SW 1271 (cell line): ENCODE measurements at places on chromosomes 16 and 17.

DNA sequence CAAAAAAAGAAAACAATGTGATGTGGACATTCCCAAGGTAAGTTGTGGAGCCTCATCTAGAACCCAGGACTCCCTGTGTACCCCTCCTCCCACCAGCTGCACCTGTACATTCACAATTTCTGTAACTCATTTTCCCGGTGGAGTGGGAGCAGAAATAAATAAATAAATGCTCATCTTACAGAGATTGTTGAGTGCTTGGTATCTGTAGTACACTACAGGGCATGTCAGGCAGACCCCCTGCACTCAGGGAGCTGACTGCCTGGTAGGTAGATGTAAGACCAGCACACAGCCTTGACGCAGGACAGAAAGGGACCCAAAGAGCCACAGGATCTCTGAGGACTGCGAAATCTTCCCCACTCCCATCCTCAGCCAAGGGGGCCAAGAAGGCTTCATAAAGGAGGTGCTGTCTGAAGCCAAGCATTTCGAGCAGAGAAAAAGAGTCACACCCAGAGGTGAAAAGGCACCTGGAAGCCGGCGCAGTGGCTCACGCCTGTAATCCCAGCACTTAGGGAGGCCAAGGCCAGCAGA lies 6.5 kb downstream of the EIF1 start:
- no peak for DNase-seq

DNA sequence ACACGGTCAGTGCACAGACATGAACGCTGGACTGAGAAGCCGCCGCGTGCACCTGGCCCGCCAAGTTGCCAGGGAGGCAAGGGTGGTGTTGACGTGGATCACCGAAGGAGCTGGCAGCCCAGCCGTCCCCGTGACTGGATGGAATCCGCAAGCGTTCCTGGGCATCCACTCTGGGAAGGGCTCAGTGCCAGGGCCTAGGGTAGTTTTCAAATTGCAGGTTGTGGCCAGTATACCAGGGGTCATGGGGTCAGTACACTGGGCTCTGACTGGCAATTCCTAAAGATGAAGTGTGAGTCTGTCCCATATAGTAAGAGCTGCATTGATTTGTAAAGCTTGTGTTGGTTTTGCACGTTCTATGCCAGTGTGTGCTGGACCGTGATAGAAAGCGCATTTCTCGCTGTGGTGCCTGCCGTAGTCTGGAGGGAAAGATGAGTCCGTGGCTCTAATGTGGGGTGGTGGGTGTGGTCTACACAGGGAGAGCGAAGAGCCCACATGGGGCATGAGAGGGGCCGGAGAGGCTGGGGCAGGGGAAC lies 21.1 kb upstream of the METRNL start:
- no peak for DNase-seq

GRCh38 chr17:72414967-72415853 lies 294.4 kb downstream of the SOX9 start:
- DNase-seq, result no peak

DNA sequence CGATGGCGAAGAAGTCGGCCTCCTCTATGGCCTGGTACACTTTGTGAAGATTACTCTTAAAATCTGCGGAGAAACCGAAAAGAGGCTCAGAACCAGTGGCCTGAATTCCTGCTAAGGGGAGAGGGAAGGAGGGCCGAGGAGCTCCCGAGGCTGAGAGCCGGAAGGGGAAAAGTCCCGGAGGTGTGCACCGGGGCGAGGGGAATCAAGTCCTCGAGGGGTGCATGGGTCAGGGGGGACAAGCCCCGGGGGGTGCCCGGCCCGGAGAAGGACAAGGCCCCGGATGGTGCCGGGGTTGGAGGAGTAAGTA lies 495 bp downstream of the PARN start:
- DNase-seq, result no peak

DNA sequence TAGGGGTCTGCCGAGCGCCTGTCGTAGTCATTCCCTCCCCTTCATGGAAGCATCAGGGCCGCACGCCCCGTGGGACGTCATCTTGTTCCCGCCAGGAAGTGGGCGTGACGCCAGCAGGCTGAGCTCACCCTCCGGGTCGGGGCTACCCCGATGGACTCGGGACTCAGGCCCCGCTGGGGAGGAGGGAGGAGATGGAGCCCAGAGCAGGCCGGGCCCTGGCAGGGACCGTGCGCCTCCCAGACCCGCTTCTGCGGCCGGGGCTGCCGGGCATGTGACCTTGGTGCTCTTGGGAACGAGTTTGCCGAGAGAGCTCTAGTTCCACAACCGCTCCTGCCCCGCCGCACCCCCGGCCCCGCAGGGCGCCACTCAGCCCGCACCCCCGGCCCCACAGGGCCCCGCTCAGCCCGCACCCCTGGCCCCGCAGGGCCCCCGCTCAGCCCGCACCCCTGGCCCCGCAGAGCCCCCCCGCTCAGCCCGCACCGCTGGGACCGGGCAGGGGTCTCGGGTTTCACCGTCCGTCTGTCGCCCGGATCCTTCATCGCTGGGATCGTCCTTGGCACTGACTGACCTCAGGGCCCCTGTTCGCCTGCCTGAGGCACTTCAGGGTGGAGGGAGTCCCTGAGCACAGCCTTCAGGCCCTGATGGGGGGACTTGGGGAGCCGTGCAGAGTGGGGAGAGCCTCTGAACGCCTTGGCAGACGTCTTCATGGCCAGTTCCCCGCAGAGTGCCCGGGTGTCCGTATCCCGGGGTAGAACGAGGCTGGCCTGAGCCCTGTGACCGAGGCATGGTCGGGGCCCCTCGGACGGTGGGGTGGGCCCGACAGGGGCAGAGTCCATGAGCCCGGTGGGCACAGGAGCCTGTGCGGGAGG lies 5.8 kb downstream of the CACNA1H start:
- DNase-seq, result no peak

DNA sequence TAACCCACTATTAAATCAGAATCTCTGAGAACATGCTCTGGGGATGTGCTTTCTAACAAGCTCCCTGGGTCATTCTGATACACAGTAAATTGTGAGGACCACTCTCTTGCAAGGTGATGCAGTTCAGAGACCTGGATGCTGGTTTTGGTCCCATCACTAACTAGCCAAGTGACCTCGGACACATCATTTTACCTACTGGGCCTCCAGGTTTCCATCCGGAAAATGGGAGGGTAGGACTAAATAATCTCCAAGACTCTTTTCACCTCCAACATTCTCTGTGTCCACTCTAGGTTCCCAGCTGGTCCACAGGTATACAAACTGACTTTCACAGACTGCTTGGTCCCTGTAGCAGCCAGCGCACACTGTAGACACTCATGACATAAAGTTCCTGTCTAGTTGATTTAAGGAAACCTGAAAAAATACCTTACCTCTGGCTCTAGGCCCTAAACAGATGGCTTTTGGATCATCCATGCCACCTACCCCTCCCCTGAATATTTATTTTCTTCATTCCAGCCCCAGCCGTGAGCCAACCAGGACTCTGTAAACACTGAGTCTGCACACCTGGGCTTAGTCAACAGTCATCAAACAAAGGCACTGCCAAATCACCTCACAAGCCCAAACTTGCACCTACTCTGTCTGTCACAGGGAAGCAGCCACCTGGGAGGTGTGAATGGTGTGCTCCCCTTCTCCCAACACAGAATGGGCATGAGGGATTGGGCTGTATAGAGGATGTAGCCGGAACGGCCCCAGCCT lies 51.3 kb upstream of the MRPS23 start:
- DNase-seq, result no peak

DNA sequence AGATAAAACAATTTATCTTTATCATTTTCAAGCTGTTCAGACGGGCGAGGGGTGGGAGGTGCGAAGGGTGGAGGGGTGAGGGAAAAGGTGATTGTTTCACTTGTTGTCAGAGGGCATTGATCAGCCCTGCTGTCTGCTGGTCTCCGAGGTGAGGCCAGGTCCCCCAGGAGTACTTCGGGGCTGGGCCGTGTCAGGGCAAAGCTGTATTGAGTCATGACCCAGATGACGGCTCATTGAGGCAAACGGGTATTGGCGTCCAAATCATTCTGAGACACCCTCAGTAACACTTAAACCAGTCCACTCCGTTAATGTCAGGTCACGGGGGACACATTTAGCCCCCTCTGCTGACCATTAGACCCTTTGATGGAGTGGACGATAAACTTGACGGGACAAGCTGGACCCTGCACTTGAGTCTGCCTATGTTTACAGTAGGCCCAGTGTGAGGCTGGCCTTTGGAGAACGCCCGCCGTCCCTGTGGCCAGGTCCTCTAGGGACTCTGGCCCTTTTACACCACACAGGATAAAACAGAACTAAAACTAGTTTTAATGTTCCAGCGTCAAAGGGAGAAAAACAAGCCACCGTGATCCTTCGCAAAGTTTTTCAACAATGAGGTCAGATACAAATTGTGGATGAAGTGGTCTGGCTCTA lies 502.2 kb upstream of the ZFHX3 start:
- DNase-seq, result no peak

- no peak for DNase-seq
These were observed 14.7 kb upstream of the ZCCHC14 start for GRCh38 chr16:87507351-87508069.

GRCh38 chr16:12063004-12063395 lies 86.5 kb downstream of the SNX29 start:
- no peak for DNase-seq

DNA sequence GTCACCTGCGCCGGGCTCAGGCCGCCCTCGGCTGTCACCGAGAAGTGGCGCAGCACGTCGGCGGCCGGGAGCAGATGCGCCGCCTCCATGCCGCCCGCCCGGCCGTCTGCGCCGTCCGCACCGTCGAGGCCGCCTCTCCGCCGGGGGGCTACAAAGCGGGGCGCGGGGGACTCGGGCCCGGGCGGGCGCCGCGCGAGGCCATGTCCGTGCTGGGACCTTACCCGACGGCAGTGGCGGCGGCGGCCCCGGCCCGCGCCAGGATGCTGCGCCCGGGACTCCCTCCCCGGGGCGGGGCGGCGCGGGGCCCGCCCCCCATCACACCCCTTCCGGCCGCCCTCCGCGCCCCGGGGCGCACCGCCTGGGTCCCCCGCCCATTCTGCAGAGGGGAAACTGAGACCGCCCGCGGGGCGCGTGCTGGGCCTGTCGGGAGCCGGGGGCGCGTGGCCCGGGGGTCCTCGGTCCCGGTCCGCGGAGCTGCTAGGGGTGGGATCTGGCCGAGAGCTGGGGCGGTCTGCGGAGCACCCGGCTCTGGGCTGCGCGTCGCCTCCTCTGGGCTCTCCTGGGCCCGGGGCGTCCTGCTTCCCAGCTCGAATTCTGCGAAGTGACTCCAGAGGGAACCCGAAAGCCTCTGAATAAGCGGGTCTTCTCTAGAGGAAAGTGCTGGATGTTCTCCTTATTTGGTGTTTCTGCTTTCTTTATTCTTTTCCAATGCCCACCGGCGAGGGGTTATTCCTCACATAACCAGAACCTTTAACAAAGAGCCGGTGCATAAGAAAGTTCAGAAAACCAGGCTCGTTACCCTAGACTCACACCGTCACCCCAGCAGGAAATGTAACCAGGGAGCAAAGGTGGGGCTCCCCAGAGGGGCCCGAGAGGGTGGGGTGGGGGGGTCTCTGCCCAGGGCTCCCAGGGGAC lies at the start of gene ATP2A3:
ATP2A3 (minus strand) TSS at position 235 of the 915 bp plus-strand sequence; CDS start at position 89, 146 bp downstream.
- DNase-seq, result no peak

GRCh38 chr16:50708373-50709060 lies 15.1 kb downstream of the NOD2 start:
- DNase-seq, result no peak

DNA sequence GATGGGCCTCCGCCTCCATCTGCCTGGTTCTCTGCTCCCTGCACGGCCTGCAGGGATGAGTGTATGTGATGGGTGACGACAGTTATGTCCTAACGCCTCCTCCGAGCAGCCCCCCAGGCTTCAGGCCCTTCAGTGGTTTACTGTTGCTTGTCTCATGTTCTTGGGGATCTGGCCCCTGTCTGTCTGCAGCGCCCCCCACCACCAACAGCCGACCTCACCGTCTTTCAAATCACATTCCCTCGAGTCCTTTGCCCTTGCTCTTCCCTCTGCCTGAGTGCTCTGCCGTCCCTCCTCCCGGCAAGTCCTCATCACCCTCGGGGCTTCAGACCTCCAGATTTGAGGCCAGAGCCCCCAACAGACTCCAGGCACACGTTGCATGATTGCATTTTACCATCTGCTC lies 18.2 kb downstream of the METTL22 start:
- no peak for DNase-seq
